Fibroblast of the conjunctiva (primary cell): ENCODE measurements at places on chromosomes 16 and 17.

DNA sequence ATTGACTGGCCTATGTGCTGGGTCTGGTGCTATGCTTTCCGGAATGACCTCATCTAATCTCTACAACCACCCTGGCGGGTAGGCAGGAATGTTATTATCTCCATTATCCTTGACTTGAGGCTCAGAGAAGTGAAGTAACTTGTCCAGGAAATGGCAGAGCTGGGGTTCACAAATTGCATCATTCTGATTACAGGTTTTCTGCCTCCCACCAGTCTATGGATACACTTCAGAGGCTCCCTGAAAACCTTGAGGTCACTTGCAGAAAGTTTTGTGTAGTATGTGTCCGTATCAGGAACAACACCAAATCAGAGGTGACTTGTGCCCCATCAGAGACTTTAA is 19.1 kb downstream of the NOD2 start:
- DNase-seq: no peak

DNA sequence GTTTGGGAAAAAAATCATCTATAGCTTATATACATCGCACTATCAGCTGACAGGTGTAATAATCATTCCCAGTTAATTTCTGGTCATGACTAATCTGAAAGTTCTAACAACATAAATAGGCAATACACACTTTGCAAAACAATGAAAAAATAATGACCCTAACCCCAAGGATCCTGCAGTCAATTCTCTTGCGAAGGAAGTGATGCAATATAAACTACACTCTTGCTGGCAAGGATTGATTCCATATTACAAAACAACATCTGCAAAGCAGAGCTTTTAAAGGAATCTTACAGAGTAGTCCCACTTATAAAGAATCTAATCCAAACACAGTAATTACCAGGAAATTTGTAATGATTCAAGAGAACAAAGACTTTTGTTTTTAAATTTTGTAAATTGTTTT is 73.4 kb downstream of the MYO1D start:
- DNase-seq: peak; percentile 36

- DNase-seq: no peak
These were observed 264.7 kb downstream of the PARN start for GRCh38 chr16:14365200-14365851.

- DNase-seq: no peak
These were observed 14.3 kb upstream of the DNASE1 start for GRCh38 chr16:3640207-3640606.

- no peak for DNase-seq
These were observed 5.8 kb downstream of the TMEM231 start for GRCh38 chr16:75550211-75550662.

DNA sequence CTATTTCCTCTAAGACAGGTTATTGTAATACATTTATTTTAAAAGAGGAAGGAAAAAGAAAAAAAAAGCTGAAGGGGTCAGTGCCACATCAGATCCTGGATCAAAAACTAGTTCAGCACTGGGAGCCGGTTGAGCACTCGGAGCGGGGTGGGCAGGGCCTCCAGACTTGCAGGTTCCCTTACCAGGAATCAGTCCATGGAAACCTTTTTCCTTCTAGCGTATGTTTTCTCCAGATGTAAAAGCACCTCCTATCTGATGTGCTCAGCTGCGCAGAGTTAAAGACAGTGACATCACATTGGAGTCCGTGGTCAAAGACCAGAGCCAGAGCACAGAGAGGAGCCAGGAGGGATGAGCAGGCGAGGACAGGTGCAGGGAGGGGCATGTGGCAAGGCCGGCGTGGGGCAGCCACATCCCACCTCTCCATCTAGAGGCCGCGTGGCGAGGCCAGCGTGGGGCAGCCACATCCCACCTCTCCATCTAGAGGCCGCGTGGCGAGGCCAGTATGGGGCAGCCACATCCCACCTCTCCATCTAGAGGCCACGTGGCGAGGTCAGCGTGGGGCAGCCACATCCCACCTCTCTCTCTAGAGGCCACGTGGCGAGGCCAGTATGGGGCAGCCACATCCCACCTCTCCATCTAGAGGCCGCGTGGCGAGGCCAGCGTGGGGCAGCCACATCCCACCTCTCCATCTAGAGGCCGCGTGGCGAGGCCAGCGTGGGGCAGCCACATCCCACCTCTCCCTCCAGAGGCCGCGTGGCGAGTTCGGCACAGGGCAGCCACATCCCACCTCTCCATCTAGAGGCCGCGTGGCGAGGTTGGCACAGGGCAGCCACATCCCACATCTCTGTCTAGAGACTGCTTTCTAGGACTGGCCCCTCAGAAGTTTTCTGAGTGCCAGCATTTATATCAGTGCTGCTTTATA is 166.8 kb upstream of the CHMP6 start:
- DNase-seq: no peak

- no peak for DNase-seq
These were observed 23.5 kb downstream of the TBX4 start for GRCh38 chr17:61475726-61476125.

GRCh38 chr17:64218066-64218465 is 45.0 kb downstream of the TEX2 start:
- no peak for DNase-seq

DNA sequence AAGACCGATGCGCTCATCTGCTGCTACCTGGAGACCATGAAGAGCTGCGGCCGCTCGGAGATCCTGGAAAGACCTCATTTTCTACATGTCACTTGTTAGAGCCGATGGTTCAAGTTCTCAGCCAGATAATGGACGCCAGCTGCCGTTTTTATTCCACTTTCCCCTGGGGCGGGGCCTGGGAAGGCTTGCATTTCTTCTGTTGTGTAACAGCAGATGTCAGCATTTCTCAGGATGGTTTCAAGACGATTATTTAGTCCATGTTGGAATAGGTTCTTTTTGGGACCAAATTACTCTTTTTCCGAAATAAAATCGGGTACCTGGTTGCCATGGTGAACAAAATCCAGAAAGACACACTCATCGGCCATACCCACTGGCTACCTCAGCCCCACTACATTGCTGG is 1418.3 kb downstream of the CDH11 start:
- no peak for DNase-seq

DNA sequence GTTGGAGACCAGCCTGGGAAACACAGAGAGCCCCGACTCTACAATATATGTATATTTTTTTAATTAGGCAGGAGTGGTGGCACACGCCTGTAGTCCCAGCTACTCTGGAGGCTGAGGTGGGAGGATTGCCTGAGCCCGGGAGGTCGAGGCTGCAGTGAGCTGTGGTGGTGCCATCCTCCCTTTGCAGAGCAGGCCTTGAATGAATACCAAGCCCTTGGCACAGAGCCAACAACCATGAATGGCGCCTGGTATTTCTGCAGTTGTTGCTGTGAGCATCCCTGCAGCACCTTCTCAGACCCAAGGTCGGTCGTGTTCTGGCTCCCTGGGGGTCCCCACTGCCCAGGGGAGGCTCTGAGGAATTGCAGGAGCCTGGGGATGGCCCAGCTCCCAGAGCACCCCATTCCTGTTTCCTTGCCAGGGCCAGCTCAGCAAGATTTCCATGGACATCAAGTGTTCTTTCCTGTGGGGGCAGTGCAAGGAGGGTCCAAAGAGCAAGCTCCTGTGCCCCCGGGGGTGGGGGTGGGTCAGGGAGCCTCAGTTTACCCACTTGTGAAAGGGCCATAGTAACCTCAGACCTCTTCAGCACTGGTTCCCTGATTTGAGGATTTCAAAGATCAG is 25.6 kb upstream of the RMI2 start:
- no peak for DNase-seq

DNA sequence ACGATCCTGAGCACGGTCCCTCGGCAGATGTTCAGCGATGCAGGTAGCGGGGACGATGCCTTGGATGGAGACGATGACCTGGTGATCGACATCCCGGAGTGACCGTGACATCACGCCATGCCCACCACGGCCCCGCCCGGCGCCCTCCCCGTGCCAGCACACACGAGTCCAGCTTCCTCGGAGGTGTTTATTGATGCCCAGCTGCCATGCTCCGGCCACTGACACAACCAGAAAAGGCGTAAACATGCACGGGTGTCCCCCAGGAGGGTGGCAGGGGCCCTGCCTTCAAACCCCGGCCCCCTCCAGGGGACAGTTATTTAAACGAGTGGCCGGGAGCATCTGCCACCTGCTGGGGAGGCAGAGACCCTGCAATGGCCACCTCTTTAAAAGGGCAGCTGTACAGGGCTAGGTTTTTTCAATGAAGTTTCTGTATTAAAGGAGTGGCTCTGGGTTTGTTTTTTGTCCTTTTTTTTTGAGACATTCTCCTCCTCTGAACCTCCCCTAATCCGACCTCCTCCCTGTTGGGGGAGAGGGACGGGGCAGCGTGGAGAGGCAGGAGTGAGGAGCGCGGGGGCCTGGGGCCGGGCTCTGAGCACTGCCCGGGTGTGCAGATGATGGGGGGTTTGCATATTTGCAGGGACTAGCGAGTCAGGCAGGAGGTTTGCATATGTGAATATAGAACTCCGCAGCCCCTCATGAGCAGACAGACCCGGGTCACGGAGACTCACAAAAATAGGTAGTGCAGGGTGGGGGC is 5.3 kb downstream of the DOC2A start:
- DNase-seq: peak; percentile 18

DNA sequence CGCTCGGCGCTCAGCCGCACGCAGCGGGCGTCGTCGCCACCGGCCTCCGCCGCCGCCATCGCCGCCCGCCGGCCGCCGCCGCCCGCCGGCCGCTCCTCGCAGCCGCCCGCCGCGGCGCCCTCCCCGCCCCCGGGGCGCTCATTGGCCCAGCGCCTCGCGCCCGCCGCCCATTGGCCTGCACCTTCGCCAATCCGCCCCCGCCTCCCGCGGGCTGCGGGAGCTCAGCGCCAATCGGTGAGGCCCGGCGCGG is at the start of gene PGP:
PGP (minus strand) TSS at position 122 of the 250 bp plus-strand sequence; CDS start at position 59, 63 bp downstream.
- DNase-seq: no peak

- DNase-seq: no peak
These were observed 1.5 kb downstream of the FBRS start for GRCh38 chr16:30659507-30660423.

DNA sequence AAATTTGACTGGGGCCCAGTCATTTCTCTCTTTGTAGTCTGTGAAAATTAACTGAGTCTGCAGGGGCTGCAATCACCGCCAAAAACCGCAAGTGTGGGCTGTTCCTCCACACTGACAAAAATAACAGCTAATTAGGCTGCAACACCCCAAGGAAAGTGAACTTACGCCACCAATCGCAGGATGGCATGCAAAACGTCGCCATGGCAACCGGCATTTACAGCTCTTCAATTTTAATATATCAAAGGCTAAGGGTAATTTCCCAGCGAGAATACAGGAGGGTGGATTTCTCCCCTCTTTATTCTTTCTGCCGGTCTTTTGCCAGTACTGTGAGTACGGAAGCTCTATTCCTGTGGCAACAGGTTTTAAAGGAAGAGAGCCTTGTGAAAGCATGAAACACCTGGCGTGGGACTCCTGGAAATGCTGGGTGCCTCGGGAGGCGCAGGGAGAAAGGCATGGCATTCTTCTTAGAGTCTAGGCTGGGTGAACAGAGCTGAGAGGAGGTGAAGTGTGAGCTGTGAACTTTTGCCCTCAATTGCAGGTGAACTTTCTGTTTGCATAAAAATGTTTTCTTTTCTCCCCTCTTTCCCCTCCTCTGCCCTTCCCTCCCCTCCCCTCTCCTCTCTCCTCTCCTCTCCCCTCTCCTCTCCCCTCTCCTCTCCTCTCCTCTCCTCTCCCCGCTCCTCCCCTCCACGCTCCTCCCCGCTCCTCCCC is 399.7 kb downstream of the XYLT1 start:
- DNase-seq: no peak

DNA sequence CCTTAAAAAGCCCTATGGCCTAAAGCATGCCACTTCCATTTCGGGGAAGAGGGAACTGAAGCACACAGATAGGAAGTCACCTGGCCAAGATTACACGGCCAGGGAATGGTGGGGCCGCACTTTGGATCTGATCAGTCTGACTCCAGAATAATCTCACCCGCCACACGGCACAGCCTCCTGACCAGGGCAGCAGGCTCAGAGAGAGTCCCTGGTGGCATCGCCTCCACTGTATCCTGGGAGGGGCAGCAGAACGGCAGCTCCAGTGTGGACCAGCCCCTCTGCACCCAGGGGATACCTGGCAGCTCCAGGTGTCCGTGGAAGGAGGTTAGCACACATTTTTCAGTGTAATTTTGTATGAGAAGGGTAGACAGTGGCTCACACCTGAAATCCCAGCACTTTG is 35.5 kb downstream of the VAC14 start:
- DNase-seq: no peak

DNA sequence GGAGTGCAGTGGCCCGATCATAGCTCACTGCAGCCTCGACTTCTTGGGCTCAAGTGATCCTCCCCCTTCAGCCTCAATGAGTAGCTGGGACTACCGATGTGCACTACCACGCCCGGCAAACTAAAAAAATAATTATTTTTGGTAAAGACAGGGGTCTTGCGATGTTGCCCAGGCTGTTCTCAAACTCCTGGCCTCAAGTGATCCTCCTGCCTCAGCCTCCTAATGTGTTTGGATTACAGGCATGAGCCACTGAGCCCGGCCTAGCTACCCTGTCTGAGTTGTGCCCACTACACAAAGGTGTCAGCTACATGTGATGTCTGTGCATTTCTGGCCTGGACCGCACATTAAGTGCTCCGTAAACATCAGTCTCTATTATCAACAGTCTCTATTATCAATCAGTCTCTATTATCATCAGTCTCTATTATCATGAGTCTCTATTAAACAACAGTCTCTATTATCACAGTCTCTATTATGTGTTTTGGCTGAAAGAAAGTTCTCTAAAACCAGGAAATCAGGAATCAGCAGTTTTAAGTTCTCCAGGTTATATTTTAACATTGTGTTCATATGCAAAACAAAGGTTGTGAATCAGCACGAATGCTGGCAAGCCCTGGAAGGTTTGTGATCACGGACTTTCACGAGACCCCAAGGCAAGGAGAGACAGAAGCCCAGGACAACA is 721 bp upstream of the WWOX start:
- DNase-seq: no peak

DNA sequence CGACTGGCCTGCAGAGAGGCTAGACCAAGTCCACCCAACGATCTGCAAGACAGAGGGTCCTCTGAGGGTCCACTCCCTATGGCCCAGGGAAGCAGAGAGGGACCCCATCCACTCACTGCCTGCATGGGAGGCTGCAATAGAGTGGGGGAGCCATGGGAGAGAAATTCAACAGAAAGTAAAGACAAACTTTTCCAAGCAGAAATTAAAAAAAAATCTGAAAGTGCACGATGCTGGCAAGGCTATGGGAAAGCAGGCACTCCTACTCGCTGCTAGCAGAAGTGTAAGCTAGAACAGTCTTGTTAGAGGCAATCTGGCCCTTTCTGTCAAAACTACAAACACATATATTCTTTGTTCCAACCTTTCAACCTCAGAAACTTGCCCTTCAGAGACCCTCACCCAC is 85.4 kb downstream of the GAS7 start:
- DNase-seq: no peak

- no peak for DNase-seq
These were observed 180.9 kb downstream of the GRIN2A start for GRCh38 chr16:10001258-10001775.

DNA sequence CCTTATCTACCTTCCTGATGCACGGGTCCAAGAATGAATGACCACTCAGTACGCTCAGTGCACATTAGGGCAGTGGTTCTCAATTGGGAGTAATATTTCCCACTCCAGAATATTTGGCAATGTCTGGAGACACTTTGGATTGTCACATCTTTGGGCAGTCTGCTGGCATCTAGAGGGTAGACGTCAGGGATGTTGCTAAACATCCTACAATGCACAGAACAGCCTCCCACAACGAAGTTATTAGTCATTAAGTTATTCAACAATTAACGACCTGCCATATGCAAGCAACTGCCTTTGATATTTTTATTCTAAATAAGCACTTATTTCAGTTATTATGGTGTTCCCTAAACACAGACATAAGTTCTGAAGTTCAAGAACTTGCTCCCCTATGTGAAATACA is 669.3 kb downstream of the TOX3 start:
- no peak for DNase-seq

- DNase-seq: no peak
These were observed 41.5 kb upstream of the RPH3AL start for GRCh38 chr17:393806-394717.
